ENCODE measurements at places on chromosomes 4 and X. TPM values are rescaled to one million over a fixed set of nuclear protein-coding genes. Genes with fewer than 3 reads are reported as not detected.

The SORCS2 gene
- total RNA-seq = 10.8 TPM

The NRK gene
- 118 TPM for total RNA-seq

The CMC4 gene
- total RNA-seq = 11.8 TPM

The SPACA5 gene
- total RNA-seq = not detected

All from urinary bladder (tissue), 4 donors.